H1 (cell line): ENCODE measurements at places on chromosomes 7 and 10.

DNA sequence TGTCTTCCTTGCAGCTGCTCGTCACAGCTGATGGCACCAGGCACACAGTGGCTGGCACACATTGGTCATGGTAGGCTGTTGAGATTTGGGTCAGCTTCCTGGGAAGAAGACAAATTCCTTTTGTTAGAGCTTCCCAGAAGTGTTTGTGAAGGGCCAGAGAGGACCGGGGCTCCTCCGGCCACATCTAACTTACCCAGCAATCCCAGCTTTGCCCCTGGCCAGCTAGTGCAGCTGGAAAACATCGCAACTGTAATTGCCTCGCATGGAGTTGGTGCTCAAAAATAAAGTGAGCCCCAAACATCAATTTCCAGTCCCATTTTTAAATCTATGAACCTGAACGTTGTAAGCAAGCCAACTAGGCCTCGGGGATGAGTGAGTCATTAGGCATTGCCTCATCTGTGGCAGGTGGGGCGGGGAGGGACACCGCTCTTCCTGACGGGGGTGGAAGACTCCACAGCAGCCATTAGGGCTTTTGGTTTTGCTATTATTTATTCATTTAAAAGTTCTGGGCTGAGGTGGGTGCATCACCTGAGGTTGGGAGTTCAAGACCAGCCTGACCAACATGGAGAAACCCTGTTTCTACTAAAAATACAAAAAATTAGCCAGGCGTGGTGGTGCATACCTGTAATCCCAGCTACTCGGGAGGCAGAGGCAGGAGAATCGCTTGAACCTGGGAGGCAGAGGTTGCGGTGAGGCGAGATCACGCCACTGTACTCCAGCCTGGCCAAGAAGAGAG, 12.4 kb downstream of the CPA5 start:
- no peak for DNase-seq

DNA sequence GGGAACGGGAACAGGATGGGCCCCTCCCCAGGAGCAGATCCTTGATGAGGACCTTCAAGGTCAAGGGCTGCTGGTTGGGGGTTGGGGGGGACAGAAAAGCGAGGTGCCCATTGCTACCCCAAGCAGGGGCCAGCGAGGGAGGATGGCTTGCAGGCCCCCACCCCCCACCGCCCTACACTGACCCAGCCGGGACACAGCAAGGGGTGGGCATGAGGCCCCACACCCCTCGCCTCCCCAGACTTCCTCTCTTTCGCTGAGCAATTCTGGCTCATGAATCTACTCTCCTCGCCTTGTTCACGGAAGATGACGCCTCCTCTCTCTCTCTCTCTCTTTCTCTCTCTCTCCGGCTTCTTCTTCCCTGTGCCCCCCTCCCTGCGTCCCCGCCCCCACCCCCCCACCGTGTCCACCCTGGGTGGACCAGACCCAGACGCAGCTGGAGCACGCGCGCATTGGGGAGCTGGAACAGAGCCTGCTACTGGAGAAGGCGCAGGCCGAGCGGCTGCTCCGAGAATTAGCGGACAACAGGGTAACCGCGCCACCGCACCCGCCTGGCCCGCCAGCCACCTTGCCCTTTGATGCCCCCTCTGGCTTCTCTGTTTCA, 81.1 kb upstream of the GTF2IRD1 start:
- peak; percentile 58 for DNase-seq

DNA sequence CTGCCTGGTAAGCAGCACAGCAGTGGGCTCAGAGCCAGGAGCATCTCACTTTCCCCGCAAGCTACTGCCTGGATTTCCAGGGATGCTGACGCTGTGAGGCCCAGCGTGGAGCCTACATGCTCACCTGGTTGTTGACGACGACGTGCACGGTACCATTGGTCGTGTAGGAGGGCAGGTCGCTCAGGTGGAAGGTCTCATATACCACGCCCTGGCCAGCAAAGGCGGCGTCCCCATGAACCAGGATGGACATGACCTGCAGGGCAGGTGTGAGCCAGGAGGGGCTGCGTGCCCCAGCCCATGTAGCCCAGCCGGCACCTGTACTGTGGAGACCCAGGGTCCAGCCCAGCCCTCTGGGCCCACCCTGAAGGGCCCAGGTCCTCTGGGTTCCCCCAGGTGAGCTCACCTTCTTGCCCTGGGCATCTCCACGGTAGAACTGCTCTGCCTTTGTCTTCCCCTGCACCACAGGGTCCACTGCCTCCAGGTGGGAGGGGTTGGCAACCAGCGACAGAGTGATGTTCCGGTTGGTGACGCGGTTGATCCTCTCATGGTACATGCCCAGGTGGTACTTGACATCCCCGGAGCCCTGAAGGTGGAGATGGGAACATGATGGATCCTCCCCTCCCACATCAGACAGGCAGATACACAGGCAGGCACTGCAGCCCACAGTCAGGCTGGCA, 15.4 kb downstream of the OGDHL start:
- DNase-seq, result no peak

- DNase-seq, result no peak
Measured at GRCh38 chr10:102140913-102141540, 8.2 kb downstream of the PPRC1 start.

DNA sequence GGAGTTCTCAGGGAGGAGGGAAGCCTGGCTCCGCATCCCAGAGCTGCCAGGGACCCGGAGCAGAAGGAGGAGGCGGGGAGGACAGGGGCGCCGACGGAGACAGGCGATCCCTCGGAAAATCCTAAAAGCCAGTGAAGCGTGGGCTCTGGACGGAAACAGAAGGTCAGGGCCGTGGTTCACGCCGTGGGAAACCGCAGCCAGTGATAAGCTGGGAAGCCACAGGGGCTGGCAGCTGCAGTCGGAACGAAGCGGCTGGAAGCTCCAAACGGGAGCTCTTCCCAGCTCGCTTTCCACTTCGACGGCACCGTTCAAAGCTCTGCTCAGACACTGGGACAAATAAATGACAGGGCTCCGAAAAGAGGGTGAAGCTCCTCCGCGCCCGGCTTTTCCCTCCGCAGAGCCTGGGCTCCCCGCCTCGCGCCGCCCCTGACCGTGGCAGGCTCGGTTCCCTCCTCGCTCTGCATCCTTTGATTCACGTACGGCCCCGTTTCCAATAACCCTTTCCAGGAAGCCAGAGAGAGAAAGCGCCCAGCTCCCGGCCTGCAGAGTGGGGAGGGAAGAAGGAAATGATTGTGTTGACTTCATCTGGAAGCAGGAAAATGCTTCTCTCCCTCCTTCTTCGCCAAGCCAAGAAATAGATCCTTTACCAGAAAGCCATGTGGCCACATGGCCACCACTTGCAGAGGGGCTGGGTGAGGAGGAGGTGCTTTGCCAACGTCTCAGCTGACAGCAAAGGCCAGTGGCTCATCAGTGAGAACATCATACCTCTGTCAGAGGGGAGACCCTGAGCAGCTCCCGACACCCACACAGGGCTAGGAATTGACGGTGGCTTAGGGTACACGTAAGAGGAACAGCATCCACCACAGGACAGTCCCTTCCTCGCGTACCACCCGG, 57.4 kb downstream of the ADRB1 start:
- DNase-seq, result peak; percentile 74

GRCh38 chr7:151454305-151454704, 14.4 kb upstream of the CRYGN start:
- no peak for DNase-seq

DNA sequence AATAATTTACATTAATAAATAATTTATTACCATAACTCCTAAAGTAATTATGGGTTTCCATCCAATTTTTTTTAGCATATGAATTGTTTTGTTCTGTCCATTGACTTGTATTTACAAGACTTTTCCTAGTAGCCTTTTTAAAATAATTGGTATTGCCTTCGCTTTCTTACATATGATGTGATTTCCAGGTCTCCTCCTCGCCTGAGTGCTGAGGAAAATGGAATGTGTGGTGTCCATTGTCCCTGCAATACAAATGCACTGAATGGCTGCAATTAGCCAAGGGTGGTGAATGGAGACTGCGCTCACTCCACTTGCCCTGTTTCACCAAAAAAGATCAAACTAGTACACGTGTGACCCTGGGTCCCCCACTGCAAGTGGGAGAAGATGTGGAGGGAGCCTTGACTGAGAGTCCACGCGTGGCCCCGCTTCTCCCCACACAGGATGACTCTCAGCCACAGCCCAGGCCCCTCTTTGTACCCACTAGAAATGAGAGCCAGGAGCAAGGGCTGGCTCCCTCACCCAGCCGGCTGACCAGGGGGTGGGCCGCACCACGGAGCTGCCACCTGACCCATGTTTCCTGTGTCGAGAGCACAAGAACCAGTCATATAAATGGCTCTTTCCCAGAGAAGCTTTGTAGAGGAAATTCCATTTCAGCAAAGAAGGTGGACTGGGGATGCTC, 52.6 kb downstream of the FAM53B start:
- DNase-seq, result no peak

DNA sequence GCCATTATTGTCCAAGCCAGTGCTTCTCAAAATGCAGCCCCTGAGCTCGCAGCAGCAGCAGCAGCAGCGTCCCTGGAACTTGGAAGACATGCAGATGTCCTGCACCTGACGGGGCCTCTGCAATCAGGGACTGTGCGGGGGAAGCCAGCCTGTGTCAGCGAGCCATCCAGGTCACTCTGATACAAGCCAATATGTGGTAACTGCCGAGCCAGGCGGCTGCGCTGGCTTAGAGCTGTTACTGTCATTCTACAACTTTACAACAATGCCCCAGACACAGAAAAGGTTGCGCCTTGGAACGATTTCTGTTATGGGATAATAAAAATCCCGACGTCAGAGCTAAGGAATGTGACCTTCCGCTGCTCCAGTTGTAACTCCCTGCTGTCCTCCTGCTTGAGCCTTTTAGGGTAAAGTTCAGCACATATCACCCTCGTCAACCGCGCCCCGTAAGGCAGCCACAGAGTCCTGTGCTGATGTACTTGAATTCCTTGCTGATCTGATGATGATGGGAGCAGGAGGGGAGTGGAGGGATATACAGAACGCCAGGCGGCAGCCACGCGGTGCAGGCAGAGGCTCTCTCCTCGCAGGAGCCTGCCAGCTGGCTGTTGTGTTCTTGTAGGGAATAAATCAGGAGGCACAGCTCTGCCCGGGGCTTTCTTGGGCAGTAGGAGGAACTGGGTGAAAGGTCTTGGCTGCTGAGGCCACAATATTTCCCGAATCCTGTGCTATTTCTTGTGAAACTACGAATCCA, 20.0 kb upstream of the CRYGN start:
- peak; percentile 67 for DNase-seq

GRCh38 chr10:52210161-52210560, 103.9 kb upstream of the DKK1 start:
- DNase-seq, result no peak

DNA sequence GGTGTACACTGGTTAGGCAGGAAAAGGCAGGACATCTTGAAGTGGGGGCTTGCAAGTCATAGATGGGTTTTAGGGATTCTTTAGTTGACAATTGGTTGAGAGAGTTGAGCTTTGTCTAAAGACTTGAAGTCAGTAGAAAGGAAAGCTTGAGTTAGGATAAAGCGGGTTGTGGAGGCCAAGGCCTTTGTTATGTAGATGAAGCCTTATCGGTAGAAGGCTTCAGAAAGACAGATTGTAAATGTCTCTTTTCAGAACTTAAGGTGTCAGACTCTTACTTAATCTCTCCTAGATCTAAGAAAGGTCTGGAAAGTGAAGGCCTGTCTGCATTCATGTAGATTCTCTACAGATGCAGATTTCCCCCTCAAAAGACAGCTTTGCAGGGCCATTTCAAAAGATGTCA, 177.4 kb downstream of the HECW1 start:
- no peak for DNase-seq

GRCh38 chr10:124079864-124080263, 13.5 kb downstream of the CHST15 start:
- DNase-seq, result no peak

- no peak for DNase-seq
Measured at GRCh38 chr7:79377097-79377496, 76.4 kb downstream of the MAGI2 start.
